ENCODE measurements at places on chromosomes 12 and 14.

DNA sequence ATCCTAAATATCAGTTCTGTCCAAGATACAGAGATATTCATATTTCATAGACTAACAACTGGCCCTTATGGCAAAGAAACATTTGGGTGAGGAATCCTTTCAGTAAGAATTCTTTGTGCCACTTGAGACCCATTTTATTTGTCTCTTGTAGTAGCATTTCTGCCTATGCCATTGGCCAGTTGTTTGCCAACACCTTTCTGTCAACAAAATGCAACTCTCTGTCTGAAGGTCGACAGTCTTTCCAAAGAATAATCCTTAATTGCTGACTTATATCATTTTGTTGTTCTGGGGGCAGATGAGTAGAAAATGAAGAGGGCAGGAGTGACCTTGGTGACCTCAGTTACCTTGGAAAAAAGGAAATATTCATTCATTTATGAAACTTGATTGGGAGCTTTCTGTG is 10.9 kb downstream of the IFT43 start:
- DNase-seq, result no peak
- H3K27me3 ChIP-seq, result no peaks in the 10 kb centered on the region
- peaks cover 21% of the 10 kb centered on the region for H3K36me3 ChIP-seq
- no peak overlapping the region for H3K4me3 ChIP-seq

GRCh38 chr14:87282266-87282665 is 710.7 kb downstream of the GALC start:
- no peaks in the 10 kb centered on the region for H3K36me3 ChIP-seq
- H3K4me3 ChIP-seq, result no peak overlapping the region
- no peak overlapping the region for H3K27ac ChIP-seq
- no peaks in the 10 kb centered on the region for H3K4me1 ChIP-seq
- DNase-seq, result no peak
- H3K27me3 ChIP-seq, result no peaks in the 10 kb centered on the region

DNA sequence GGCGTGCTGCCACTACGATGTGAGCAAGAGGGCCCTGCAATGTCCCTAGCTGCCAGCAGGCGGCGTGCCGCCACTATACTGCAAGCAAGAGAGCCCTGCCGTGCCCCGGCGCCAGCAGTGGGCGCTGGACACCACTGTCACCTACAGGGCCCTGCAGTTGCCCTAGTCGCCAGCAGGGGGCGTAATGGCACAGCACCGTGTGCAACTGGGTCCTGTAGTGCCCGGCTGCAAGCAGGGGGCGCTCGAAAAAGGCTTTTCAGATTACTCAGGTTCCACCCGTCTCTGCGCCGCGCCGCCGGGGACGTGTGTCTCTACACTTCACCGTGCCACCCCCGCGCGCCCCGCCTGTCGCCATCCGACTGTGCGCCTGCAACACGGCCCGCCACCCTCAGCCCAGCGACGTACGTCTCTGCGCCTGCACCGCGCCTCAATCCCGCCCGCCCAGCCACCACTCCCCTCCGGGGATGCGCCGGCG is 1356.9 kb downstream of the TMEM121 start:
- no peaks in the 10 kb centered on the region for H3K27me3 ChIP-seq
- no peaks in the 10 kb centered on the region for H3K4me1 ChIP-seq
- no peak overlapping the region for H3K27ac ChIP-seq
- DNase-seq, result no peak
- no peak overlapping the region for H3K4me3 ChIP-seq
- H3K36me3 ChIP-seq, result peaks cover 5% of the 10 kb centered on the region

GRCh38 chr12:69844836-69845235 is 19.8 kb downstream of the MYRFL start:
- peaks cover 9% of the 10 kb centered on the region for H3K4me1 ChIP-seq
- H3K27ac ChIP-seq, result no peak overlapping the region
- H3K36me3 ChIP-seq, result peaks cover 3% of the 10 kb centered on the region
- H3K4me3 ChIP-seq, result no peak overlapping the region

DNA sequence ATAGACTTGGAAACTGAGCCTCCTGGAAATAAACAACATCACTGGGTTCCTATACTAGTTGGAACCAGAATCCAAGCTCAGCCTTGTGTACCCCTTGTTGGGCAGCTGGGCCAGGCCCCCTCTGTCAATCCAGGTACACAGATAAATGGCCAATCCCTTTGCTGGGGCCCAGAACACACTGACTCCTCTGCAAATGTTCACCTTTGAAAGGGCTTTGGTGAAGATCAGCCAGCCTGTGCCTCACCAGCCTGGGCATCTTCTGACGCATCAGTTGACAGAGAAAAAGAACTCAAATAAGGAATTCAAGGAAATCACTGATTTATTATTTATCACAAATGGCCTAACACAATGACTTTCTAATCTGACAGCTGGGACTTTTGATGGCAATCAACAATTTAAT is 1090.2 kb downstream of the BCL11B start:
- no peaks in the 10 kb centered on the region for H3K36me3 ChIP-seq
- H3K27me3 ChIP-seq, result peaks cover 5% of the 10 kb centered on the region
- no peaks in the 10 kb centered on the region for H3K4me1 ChIP-seq
- no peak overlapping the region for H3K27ac ChIP-seq
- no peak for DNase-seq
- H3K4me3 ChIP-seq, result no peak overlapping the region

DNA sequence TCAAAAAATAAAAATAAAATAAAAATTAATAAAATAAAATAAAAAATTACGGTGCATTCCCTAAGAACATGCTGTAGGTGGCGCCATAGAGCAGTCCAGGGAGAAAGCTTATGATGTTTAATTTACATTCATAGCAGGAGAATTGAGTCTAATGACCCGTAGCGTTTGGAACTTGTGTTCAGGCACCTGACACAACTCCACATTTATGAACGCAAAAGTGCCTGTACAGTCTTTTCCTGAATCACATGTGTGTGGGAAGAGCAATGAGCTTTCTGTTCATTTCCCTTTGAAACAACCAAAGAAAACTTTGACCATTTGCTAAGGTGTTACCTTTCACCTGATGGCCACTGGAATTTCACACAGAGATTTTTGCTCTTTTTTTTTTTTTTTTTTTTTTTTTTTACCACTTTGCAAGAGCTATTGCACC is 60.6 kb upstream of the KCNA1 start:
- H3K4me3 ChIP-seq, result no peak overlapping the region
- peaks cover 2% of the 10 kb centered on the region for H3K36me3 ChIP-seq
- no peak overlapping the region for H3K27ac ChIP-seq
- DNase-seq, result peak; percentile 8
- H3K4me1 ChIP-seq, result no peaks in the 10 kb centered on the region

- no peak overlapping the region for H3K27ac ChIP-seq
- peaks cover 9% of the 10 kb centered on the region for H3K4me1 ChIP-seq
- peaks cover 10% of the 10 kb centered on the region for H3K27me3 ChIP-seq
- no peak overlapping the region for H3K4me3 ChIP-seq
Measured at GRCh38 chr12:117506333-117506732, 144.9 kb upstream of the NOS1 start.

GRCh38 chr14:67705211-67705610 is 3.5 kb downstream of the RDH12 start:
- DNase-seq, result no peak
- no peak overlapping the region for H3K4me3 ChIP-seq
- H3K27me3 ChIP-seq, result no peaks in the 10 kb centered on the region
- H3K27ac ChIP-seq, result no peak overlapping the region
- H3K4me1 ChIP-seq, result peaks cover 14% of the 10 kb centered on the region

GRCh38 chr14:23099212-23099861 is 4.0 kb downstream of the C14orf119 start:
- no peak overlapping the region for H3K27ac ChIP-seq
- H3K4me3 ChIP-seq, result peak overlapping the region; percentile 32
- peaks cover 9% of the 10 kb centered on the region for H3K4me1 ChIP-seq
- H3K36me3 ChIP-seq, result peaks cover 2% of the 10 kb centered on the region
- H3K27me3 ChIP-seq, result peaks cover 7% of the 10 kb centered on the region
- no peak for DNase-seq

DNA sequence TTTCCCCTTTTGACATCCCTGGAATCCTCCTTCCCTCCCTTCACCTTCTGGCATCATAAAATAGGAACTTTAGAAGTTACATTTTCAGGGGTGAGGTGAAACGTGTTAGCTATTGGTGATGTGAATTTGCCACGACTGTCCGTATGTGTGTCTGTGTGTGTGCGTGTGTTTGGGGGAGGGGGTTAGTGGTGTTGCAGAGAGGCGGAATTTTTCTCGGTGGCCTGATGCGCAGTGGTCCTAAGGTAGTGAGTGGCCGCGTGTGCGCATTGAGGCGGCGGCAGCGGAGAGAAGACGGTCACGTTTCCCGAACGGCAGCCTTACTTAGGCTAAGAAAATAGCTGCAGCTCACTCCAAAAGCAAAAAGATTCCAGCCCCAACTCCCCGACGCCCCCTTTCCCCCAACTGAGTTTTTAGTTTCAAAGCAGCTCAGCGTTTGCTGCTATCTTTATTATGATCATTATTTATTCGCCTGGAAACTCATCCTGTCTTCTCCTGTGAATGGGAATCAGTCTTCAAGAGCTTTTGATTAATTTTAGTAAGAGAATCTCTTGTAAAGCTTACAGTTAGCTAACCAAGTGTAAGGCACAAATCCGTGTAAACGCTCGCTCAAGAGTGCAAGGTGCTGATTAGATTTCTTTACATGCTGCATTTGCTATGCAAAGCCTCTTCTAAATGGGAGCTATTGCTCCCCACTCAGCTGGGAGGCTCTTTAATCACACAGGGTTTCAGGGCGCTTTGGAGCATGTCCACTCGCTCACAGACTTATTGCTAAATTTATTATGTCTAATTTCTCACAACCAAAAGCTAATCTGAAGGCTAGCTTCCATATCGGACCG is 4.7 kb downstream of the FLRT2 start:
- peaks cover 73% of the 10 kb centered on the region for H3K4me1 ChIP-seq
- peak; percentile 5 for DNase-seq
- no peaks in the 10 kb centered on the region for H3K36me3 ChIP-seq

GRCh38 chr14:102525219-102525928 is 15.8 kb upstream of the ANKRD9 start:
- peaks cover 16% of the 10 kb centered on the region for H3K4me1 ChIP-seq
- peak overlapping the region; percentile 76 for H3K27ac ChIP-seq
- no peaks in the 10 kb centered on the region for H3K36me3 ChIP-seq
- no peak for DNase-seq

DNA sequence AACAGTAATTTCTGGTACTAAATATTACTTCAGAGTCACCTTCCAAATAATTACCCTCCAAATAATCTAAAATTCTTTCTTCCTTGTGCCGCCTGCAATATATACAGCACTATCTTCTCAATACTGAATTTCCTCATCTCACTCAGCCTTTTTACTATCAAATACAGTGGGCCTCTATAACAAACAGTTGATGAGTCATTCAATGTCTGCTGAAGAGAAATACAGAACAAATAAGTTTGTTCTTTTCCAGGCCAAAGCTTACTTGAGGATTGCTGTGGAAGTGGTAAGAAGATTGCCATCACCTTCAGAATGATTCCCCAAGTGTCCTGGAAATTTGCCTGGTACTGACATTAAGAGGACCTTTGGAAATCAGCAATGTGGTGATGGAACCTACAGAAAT is 218.2 kb upstream of the ARHGAP5 start:
- no peak overlapping the region for H3K27ac ChIP-seq
- DNase-seq, result no peak
- H3K4me3 ChIP-seq, result no peak overlapping the region

DNA sequence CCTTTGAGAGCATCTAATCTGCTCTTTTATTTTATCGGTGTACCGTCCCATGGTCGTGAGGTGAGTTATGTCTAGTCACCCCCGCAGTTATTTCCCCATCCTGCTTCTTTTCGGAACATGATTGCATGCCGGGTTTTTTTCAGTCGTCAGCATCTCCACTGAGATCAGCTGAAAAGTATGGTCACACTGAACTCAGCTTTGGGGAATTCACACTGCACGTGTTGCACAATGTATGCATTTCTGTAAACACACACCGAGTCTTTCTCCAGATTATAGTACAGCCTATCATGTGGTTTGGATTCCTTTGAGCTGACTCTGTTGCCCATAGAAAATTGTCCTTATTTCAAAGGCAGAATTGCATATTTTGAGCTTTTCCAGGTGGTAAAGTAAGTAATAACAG is 24.6 kb downstream of the PLXNC1 start:
- peaks cover 2% of the 10 kb centered on the region for H3K36me3 ChIP-seq
- no peak overlapping the region for H3K4me3 ChIP-seq
- peaks cover 7% of the 10 kb centered on the region for H3K4me1 ChIP-seq
- DNase-seq, result no peak
- no peak overlapping the region for H3K27ac ChIP-seq

GRCh38 chr12:14058717-14059116 is 77.3 kb upstream of the GRIN2B start:
- no peak for DNase-seq
- no peaks in the 10 kb centered on the region for H3K36me3 ChIP-seq
- H3K4me1 ChIP-seq, result peaks cover 6% of the 10 kb centered on the region
- H3K27me3 ChIP-seq, result no peaks in the 10 kb centered on the region

- H3K4me1 ChIP-seq, result peaks cover 40% of the 10 kb centered on the region
- peaks cover 7% of the 10 kb centered on the region for H3K36me3 ChIP-seq
- H3K27me3 ChIP-seq, result no peaks in the 10 kb centered on the region
- no peak for DNase-seq
- H3K4me3 ChIP-seq, result peak overlapping the region; percentile 31
Measured at GRCh38 chr12:50922820-50923219, 29.5 kb upstream of the HIGD1C start.

GRCh38 chr12:3083921-3084347 is 6.8 kb downstream of the TSPAN9 start:
- no peak overlapping the region for H3K4me3 ChIP-seq
- DNase-seq, result no peak
- peaks cover 8% of the 10 kb centered on the region for H3K4me1 ChIP-seq
- H3K27ac ChIP-seq, result no peak overlapping the region
- peaks cover 4% of the 10 kb centered on the region for H3K36me3 ChIP-seq

DNA sequence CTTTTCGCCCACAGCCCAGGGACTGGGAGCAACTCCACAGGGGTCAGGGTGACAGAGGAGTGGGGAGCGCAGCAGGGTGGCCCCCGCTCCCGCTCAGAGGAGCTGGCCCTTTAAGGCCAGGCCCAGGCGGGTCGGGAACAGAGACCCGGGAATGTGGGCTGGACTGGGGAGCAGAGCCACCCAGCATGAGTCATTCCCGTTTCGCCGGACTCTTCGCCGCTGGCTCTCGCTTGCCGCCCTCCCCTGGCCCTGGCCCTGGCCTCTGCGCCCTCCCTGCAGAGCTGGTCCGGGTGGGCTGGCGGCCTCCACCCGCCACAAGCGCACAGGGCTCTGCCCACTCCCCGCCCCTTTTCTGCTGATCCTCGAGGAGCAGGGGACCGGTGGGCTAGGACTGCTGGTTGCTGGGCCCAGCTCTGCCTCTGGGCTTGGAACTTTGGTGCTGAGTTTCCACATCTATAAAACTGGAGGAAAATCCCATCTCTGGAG is 92.8 kb downstream of the NINJ2 start:
- no peaks in the 10 kb centered on the region for H3K27me3 ChIP-seq
- DNase-seq, result peak; percentile 53
- H3K36me3 ChIP-seq, result no peaks in the 10 kb centered on the region
- peaks cover 24% of the 10 kb centered on the region for H3K4me1 ChIP-seq
- H3K4me3 ChIP-seq, result peak overlapping the region; percentile 88
- peak overlapping the region; percentile 75 for H3K27ac ChIP-seq

GRCh38 chr14:72503696-72504368 is 390.1 kb downstream of the DPF3 start:
- no peak overlapping the region for H3K4me3 ChIP-seq
- peaks cover 5% of the 10 kb centered on the region for H3K36me3 ChIP-seq
- DNase-seq, result no peak
- peaks cover 8% of the 10 kb centered on the region for H3K4me1 ChIP-seq
- no peaks in the 10 kb centered on the region for H3K27me3 ChIP-seq
- no peak overlapping the region for H3K27ac ChIP-seq
